ENCODE measurements at places on chromosomes 5 and 9. TPM values are rescaled to one million over a fixed set of nuclear protein-coding genes. Genes with fewer than 3 reads are reported as not detected.

DNA sequence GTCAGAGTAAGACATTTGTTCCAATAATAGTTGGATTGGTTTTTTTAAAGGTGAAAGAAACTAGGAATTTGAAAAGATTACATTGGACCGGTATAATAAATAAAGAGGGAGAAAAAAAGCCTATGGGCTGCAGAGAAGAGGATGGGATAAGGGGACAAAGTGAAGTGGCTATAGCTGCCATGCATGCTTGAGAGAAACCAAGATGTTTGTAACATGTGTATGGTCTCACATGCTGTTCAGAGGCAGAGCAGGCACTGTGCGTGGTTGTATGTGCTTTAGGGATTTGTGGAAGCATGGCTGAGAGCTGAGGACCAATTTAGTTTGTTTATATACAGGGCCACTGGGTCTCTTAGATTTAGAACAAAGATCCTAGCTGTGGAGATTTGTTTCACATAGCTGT, 32.7 kb downstream of the LNPEP start:
- no peak for DNase-seq

- no peak for DNase-seq
Observed at GRCh38 chr9:137253717-137254623, 1.2 kb upstream of the NELFB start.

FSTL4 gene
- not detected for total RNA-seq

DNA sequence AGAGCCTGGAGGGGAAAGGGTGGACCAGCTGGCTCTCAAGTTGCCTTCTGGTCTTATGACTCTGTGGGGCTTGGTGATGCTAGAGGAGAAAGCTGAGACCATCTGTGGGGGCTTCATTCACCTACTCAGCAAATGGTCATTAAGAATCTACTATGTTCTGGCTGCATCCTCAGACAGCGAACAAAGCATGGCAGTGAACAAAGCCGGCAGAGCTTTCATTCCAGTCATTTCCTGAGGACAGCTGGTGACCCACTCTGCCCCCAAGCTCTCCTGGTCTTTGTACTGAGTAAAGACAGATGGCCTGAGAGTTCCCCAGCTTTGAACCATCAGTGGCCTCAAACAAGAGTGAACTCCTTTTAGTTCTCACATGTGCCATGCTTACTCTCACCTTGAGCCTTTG, 48.0 kb downstream of the FGF1 start:
- DNase-seq = no peak

SPINK4 gene
- not detected for total RNA-seq
